CD8-positive, alpha-beta memory T cell (primary cell): ENCODE measurements at places on chromosomes 1 and 21.

DNA sequence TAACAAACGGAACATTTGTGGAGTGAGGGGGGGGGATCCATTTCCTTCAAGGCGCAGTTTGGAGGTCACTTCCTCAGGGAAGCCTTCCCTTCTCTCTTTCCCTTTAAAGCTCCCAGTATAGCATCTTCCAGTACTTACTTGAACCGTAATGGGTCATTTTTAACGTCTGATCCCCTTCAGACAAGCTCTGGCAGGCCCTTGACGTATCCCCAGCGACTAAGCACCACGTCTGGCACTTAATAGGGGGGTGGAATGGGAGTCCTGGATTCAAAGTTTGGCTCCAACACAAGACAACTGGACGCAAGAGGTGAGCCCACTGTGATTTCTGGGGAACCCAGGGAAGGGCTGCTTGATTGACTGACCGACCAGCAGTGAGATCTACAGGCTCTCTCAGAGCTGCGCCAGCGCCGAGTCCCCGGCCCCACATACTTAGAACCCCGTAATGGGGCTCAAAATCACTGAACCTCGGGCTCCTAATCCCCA is 441 bp downstream of the YARS1 start:
- DNase-seq = no peak

DNA sequence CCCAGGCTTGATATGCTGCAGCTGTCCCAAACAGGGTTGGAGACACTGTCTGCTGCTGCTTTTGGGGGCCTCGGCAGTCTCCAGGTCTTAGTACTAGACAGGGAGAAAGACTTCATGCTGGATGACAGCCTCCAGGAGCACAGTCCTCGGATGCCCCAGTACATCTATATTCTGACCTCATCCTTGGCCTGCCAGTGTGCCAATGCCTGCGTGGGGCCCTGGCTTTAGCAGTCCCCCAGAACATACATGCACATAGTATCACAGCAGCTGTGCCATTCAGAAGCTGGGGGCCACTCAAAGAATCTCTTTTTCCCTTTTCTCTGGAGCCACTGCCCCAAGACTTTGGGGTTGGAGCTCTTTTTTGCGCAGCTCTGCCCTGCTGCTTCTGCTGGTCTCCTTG is 4.4 kb upstream of the ZSCAN20 start:
- DNase-seq = no peak

GRCh38 chr21:42111811-42112210 is 40.7 kb downstream of the UMODL1 start:
- DNase-seq = no peak

GRCh38 chr1:65992165-65992821 is 199.6 kb downstream of the PDE4B start:
- DNase-seq = no peak

DNA sequence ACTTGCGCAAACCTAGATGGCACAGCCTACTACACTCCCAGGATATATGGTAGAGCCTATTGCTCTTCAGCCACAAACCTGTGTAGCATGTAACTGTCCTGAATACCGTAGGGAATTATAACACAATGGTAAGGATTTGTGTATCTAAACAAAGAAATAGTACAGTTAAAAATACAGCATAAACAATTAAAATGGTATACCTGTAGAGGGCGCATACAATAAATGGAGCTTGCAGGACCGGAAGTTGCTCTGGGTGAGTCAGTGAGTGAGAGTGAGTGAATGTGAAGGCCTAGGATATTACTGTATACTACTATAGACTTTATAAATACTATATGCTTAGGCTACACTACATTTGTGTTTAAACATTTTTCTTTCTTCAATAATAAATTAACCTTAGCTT is 99.3 kb downstream of the PLD5 start:
- DNase-seq = no peak

- DNase-seq = no peak
Measured at GRCh38 chr1:100628631-100629081, 90.7 kb downstream of the GPR88 start.

- DNase-seq = no peak
Measured at GRCh38 chr1:5432436-5432835, 559.8 kb downstream of the NPHP4 start.

GRCh38 chr1:21546122-21546825 is 37.1 kb downstream of the ALPL start:
- DNase-seq = no peak

GRCh38 chr1:234613128-234613875 is 3.3 kb upstream of the IRF2BP2 start:
- no peak for DNase-seq

DNA sequence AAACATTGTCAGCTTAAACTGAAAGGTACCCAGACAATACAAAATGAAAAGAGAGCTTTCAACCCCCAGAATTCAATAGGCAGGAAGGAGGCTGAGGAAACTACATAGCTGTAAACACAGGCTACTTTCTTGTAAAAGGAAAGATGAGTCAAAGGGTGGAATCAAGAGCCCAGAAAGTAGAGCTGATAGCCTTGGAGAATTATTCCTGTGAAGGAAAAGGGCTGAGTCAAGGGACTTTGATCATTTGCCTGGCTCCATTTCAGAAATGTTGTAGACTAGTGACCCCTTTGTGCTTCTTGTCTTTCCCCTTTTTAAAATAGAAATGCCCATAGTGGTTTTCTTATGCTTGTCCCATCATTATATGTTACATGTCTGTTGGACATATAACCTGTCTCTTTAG is 597.6 kb downstream of the ADGRL2 start:
- no peak for DNase-seq

GRCh38 chr1:183859831-183860230 is 54.9 kb downstream of the RGL1 start:
- no peak for DNase-seq
